ENCODE measurements at places on chromosomes 12 and 14.

DNA sequence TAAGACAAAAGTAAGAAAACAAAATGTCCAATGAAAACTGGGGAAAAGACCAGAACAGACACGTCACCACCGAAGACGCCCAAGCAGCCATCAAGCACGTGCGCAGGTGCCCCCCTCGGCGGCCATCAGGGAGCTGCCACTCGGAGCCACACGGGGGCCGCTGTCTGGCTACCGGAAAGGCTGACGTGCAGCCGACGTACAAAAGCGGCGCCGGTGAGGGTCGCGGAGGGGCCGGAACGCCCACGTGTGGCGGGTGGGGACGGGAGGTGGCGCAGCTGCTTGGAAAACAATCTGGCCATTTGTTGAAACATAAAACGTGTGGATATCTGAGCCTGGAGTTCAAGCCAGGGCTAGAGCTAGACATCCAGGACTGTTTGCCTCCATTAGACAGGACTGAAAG, 60.7 kb downstream of the GALNT9 start:
- no peak for DNase-seq

GRCh38 chr14:90281756-90282155, 25.4 kb downstream of the PSMC1 start:
- DNase-seq, result no peak

DNA sequence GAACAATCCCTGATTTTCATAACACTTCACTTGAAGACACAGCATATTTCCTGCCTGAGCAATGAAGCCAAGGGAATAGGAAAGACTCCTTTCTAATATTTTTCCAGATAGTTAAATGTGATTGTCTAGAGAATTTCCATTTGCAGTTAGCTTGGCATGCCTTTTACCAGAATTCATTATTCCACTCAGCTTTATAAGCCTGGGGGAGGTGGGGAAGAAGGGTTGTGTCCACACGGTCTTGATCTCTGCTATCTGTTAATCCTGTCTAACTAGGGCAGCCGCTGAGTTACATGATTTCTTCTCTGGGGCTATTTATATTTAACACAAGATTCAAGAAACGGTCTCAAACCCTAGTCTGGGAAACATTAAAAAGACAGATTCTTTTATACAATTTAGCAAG, 146.6 kb upstream of the FSCB start:
- DNase-seq, result no peak

DNA sequence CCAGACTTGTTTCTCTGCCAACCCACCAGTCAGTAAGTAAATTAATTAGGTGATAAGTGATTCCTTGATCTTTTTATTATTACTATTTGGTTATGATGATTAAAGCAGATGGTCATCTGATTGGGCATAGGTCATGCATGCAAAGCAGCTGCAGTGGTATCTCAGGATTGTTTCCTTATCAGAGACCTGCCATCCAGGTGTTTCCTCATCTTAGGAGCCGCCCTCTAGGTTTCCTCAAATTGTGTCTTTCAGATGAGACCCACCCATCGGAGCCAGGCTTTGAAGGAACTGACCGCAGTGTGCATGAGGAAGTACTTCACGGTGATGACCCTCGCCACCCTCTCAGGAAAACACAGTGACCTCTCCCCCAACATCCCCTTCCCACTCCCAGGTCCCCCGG, 63.3 kb downstream of the ZFP36L1 start:
- DNase-seq, result no peak

DNA sequence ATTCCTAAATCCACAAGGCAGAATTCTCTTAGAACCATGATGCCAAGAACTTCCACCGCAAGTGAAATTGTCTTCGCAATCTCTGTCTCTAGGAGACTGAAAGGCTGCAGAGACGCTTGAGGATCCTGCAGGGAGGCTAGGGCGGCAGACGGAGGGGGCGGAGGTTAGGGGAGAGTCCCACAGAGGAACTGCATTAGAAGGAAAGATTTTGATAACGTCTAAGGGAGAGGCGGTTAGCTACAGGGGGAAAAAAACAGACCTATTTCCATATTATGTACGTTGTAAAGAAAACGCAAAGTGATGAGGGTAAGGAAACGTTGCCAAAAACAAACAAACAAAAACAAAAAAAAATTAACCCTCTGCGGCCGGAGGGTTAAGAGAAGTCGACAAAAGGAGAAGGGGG, 595 bp downstream of the KLHL28 start:
- no peak for DNase-seq

DNA sequence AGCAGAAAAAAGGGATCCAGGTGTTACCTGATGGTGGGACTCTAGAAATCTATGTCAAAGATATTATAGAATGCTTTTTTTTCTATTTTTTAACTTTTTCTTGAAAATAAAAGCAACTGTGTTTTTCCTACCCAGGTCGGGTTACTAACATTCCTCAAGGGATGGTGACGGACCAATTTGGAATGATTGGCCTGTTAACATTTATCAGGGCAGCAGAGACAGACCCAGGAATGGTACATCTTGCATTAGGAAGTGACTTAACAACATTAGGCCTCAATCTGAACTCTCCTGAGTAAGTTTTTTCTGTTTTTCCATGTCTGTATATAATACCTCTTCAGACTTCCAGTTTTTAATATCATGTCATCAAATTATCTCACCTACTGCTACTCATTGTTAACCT, 27.6 kb upstream of the KCNMB4 start:
- DNase-seq, result no peak

- DNase-seq, result no peak
Observed at GRCh38 chr14:35750202-35750904, 58.7 kb downstream of the RALGAPA1 start.

DNA sequence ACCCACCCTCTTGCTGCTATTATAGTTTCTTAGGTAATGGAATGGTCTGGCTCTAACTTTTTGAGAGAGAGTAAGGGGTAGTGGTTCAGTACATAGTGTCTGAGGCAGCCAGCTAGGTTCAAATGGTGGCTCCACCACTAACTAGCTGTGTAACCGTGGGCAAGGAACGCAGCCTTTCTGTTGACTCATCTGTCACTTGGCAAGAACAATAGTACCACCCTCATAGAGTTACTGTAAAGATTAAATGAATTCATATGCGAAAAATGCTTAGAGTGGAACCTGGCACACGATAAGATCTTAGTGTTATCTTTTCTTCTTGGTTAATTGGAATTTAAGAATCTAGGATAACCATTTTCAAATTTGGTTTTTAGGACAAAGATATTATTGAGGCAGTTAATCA, 14.0 kb downstream of the CCDC62 start:
- no peak for DNase-seq

DNA sequence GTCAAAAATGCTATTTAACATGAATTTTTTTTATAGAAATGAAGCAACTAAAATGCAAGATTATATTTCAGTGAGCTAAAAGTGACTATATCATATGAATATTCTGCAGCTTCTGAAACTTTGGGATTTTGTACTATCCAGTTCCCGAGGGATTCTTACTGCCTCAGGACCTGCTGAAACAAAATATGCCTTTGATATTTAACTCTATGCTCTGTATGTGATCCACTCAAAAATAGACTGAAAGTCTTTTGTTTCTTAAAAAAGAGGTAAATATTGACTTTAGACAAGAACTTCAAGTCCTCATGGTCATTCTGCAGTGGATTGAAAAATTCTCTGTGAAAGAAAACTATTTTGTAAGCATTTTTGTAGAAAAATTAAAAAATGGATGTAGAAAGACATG, 22.4 kb downstream of the CNTN1 start:
- no peak for DNase-seq

- no peak for DNase-seq
Observed at GRCh38 chr12:76864791-76865400, 13.9 kb downstream of the CSRP2 start.

DNA sequence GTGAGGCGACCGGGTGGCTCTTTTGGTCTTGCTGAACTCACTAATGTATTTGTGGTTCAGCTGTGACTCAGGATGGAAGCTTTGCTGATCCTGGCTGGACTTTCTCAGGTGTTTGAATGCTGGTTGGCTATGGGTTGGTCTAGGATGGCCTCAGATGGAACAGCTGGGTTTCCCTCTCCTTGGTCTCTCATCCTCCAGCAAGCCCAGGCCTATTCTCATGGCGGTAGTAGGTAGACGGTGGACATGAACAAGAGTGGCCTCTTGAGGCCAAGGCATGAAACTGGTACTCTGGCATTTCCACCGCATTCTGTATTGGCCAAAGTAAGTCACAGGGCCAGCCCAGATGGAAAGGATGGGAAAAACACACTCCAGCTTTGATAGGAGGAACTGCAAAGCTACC, 11.8 kb upstream of the POLR3B start:
- no peak for DNase-seq

DNA sequence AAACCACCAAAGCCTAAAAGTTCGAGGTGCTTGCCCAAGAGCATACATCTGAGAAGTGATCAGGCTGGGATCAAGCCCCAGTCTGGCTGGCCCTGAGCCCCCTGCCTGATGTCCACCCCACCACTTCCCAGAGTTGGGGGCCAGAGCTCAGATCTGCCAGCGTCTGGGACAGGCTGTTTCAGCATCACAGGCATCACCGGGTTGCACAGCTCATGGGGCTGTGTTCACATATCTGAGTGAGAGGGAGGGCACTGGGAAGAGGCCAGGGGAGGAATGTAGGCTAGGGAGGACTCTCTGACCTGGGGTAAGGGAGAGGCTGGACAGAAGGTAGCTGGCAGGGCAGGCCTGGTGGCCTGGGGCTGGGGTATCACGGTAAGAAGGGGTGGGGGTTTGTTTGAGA, 6.0 kb downstream of the TGM1 start:
- no peak for DNase-seq

DNA sequence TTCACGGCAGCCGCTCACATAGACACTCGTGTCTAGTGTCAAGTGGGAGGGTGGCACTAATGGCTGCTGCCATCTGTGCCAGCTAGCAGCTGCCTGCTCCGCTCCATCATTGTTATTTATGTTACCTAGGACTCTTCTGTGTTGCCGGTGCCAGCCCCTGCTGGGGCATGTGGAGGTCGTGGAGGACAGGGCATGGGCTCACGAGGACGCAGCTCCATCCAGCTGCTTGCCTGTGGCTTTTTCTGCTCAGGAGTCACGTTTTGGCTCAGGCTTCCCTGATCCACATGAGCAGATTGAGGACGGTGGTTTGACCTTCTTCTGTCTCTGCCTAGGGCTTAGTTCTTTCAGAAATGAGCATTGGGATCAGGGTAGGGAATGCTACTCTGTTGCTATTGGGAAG, 31.2 kb downstream of the TPCN1 start:
- no peak for DNase-seq

DNA sequence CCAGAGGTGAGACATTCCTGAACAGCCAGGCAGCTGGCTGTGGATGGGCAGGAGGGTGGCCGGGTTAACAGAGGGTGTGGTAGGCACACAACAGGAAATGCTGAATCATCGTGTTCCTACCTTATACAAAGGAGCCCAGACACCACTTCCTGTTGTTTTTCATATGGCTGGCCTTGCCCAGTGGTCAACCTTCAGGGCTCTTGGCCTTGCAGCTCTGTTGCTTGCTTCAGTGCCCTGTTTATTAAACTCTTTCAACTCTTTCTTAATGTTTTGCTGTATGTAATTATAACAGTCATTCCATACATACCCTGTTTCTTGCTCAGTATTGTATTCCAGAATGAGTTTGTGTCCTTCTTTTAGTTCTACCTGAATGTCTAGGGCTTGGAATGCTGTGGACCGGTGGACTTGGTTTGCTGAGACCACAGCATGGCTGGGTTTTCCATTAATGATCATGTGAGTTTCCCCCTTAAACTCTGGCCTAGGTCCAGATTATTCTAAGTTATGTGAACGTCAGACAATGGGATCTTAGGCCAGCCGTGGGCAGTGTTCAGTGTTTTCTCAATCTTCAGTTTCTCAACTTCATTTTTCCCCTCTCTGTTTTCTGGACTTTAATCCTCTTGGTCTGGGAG, 11.9 kb downstream of the CFAP54 start:
- no peak for DNase-seq

- no peak for DNase-seq
Observed at GRCh38 chr12:49261721-49262120, 3.2 kb upstream of the TUBA1C start.

DNA sequence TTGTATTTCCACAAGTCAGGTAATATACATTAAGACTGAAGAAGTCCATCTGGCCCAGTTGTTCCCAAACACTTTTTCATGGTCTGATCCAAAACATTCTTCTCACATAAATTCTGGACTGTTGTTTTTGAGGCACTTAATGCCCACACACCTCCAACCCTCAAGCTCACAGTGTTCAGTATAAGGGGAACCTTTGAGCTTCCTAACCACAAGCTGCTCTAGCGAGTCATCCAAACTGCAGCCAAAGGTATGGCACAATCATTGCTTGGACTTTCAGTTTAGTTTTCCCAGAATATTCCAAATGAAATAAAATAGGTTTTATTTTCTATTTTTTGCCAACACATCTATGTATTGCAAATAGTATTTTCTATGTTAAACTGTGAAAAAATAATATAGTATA, 103.0 kb downstream of the PUS7L start:
- no peak for DNase-seq

GRCh38 chr14:106308839-106309389, 782.5 kb downstream of the TMEM121 start:
- peak; percentile 51 for DNase-seq

GRCh38 chr12:132310181-132311040, 19.0 kb downstream of the GALNT9 start:
- no peak for DNase-seq

GRCh38 chr12:121712190-121712460, 427 bp upstream of the TMEM120B start:
- no peak for DNase-seq

DNA sequence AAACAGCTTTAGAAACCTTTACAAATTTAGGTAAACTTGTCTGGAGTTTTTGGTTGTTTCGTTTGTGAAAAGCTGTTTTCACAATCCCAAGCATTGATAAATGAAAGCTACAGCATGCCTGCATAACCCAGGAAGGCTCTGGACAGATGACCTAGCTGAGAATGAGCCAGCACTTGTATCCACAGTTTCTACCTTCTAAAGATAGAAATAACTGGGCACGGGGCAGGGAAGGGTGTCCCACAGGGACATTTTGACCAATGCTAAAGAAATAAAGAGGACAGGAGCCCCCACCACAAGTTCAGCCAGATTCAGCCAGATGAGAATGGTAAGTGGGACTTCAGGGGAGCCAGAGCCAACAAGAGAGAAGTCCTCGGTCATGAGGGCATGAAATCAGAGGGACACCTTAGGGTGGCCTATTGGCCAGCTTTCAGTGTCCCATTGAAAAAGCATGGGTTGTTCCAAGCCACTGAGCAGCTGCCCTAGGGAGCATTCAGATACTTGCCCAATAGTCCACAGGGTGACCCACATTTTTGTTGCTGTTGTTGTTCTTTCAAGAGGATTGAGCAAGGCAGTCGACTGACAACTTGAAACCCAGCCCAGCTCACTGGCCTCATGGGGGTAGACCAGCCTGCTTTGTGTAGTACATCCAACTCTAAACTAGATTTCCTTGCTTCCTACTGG, 140.3 kb upstream of the NUDT4 start:
- no peak for DNase-seq

DNA sequence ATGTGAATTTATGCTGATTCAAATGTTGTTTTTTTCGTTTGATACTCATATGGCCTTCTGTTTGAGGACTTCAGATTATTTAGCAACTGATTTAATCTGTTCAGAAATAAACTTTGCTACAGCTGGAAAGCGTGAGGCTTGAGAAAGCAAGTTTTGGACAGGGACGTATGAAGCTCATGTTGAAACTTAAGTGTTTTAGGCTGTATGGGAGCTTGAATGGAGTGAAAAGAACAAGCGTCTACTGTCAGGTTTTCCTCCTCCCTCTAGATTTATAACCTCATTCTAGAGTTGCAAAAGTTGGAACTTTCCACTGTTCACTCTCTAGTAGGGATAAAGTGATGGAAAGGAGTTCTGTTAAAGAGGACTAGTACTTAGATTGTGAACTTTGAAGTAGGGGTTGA, 1.0 kb downstream of the PRPF39 start:
- DNase-seq, result no peak

- DNase-seq, result no peak
Observed at GRCh38 chr14:91706996-91707395, 24.9 kb downstream of the CATSPERB start.

- DNase-seq, result no peak
Observed at GRCh38 chr12:15205341-15206010, 15.7 kb downstream of the RERG start.
